ENCODE measurements at places on chromosomes 12 and 14. TPM values are rescaled to one million over a fixed set of nuclear protein-coding genes. Genes with fewer than 3 reads are reported as not detected.

- no peak for DNase-seq
Measured at GRCh38 chr12:85741046-85741445, 95.2 kb downstream of the RASSF9 start.

DNA sequence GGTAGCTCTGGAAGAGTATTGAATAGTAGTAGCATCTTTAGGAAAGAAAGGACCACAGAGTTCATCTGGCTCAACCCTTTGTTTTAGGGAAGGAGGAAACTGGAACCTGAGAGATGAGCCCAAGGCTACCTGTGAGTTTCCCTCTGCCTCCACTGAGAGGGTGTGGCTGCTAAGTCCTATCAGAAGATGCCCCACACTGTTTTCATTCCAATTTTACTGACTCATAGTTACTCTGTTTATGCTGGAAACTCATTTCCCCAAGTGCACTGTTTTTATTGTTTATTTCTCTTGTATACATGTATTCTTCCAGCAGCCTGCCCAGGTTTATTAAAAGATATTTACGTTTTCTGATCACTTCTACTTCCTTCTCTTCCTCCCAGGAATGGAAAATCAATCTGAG is 127.4 kb upstream of the ARHGAP5 start:
- no peak for DNase-seq

- DNase-seq, result no peak
Measured at GRCh38 chr12:8695116-8695515, 2.7 kb upstream of the RIMKLB start.

- no peak for DNase-seq
Measured at GRCh38 chr14:101855958-101856357, 94.4 kb downstream of the PPP2R5C start.

DNA sequence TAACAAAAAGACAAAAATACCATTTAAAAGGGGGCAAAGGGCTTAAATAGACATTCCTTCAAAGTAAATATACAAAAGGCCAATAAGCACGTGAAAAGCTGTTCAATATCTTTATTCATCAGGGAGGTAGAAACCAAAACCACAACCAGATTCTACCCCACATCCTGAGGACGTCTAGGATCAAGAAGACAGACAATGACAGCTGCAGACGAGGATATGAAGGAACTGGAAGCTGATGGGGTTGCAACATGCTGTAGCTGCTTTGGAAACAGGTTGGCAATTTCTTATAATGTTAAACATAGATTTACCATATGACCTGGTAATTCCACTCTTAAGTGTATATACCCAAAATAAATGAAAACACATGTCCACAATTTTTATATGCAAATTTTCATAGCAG is 85.1 kb upstream of the C14orf180 start:
- no peak for DNase-seq

- no peak for DNase-seq
Measured at GRCh38 chr12:24776861-24777260, 172.0 kb downstream of the BCAT1 start.

DNA sequence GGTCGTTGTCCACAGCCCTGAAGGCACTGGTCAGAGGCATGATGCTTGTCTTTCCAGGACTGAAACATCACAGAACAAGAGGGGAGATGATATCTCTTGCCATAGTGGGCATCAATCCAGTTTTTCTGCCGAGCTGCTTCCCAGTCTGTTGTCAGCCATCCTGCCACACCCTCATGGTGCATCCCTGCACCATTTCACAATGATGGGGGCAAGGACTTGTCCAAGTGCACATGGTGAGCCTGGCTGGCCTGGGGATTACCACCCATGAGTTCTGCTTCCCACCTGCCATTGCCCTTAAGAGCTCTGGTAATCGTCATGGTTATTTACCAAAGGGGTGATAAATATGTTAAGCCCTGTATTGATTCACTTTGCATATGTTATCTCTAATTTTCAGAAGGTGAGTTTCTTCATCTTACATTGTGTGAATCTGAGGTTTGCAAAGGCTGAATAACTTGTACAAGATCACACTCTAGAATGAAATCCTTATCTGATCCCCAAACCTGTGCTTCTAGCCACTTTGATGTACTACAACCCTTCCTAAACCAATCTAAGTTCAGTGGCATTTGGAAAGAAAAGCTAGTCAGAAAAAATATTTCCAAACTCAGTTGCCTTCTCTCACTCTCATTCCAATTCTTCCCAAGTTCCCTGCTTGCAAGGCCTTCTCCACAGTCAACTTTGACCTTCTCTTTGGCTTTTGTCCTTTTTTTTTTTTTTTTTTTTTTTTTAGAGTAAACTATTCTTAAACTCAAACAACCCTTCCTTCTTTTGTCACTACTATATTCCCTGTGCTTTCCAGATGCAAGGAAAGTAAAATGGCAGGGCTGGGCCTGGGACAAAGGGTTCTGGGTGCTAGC is 2.3 kb downstream of the AVIL start:
- no peak for DNase-seq

- no peak for DNase-seq
Measured at GRCh38 chr12:108641446-108642268, 8.0 kb upstream of the SELPLG start.

DNA sequence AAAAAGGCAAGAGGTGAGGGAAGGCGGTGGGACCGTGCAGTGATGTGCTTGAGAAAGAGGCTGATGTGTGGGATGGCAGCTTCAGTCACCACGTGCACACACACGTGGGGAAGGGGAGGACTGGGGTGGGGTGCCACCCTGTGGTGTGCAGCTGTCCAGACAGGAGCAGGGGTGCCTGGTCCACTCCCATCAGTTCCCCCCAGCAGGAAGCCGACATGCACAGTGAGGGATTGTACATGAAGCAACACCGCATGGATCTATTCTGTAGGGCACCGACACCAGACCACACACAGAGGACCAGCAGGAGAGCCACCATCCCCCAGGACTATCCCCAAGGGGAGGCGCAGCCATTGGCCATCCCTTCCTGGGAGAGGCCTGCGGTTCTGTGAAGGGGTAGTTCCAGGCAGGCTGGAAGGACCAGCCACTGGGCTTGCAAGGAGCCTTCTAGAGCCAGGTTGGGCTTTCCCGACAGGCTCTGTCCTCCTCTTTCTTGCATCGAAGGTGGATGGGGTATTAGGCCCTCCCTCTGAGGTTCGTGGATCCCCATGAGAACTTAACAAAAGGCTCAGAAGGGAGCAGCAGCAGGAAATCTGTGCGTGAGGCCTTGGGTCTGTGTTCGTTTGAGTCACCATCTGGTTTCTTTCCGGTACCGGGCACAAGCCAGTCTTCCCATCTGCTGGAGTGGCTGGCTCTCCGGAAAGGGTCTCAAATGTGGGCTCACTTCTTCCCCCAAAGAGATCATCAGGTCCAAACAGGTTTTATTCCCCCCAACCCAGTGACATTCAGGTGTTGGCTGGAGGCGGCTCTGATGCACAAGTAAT is 59.8 kb downstream of the PLEKHG3 start:
- DNase-seq, result peak; percentile 15

DNA sequence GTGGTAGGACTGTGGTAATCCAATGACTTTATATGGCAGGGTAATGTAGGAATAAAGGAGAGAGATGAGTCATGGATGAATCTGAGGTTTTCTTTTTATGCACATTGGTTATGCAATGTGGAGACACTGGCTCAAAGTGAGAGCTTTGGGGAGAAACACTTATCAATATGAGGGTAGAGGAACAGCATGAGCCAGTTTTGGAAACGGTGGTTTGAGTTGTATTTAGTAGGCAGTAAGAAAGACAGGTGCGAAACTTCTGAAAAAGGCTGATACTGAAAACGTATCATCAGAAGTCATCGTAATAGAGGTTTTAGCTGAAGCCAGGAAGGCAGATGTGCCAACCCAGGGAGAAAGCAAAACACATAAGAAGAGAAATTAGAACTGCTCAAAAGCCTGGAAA is 854.8 kb upstream of the SEL1L start:
- no peak for DNase-seq

- DNase-seq, result no peak
Measured at GRCh38 chr14:90132821-90133570, 71.2 kb downstream of the KCNK13 start.

DNA sequence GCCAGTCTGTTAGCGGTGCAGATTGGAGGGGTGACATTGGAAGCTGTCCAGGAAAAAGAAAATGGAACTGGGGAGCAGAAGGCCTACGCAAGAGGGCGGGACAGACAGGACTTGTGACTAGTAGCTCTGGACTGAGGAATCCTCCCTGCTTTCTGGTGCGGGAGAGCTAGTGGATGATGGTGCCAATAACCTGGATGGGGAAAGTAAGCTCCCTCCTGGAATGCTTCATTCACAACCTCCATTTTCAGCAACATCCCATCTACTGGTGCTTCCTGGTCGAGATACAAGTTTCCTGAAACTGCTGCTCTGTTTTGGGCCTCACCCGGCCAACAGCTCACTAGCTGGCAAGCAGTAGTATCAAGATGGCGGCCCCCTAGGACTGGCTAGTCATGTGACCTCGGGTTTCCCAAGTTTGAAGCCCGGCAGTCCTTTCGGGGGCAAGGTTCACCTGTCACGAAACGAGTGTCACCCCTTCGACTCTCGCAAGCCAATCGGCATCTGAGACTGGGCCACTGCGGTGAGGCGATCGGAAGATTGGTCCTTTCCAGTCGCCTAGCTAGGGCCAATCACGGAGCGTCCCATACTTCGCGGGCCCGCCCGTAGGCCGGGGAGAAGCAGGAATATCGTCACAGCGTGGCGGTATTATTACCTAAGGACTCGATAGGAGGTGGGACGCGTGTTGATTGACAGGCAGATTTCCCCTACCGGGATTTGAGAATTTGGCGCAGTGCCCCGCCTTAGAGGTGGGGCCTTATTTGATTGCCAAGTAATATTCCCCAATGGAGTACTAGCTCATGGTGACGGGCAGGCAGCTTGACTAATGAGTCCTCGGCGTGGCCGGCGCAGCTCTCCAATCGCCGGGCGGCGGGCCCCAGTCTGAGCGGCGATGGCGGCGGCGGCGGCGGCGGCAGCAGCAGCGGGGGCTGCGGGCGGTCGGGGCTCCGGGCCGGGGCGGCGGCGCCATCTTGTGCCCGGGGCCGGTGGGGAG is at the start of gene PABPN1:
PABPN1 (plus strand) TSS at position 874 of the 988 bp plus-strand sequence; CDS start at position 887, 13 bp downstream.
- peak; percentile 99 for DNase-seq

GRCh38 chr12:28145216-28145615 is 45.0 kb upstream of the CCDC91 start:
- no peak for DNase-seq

GRCh38 chr12:116202940-116203339 is 74.6 kb downstream of the MED13L start:
- DNase-seq, result no peak

DNA sequence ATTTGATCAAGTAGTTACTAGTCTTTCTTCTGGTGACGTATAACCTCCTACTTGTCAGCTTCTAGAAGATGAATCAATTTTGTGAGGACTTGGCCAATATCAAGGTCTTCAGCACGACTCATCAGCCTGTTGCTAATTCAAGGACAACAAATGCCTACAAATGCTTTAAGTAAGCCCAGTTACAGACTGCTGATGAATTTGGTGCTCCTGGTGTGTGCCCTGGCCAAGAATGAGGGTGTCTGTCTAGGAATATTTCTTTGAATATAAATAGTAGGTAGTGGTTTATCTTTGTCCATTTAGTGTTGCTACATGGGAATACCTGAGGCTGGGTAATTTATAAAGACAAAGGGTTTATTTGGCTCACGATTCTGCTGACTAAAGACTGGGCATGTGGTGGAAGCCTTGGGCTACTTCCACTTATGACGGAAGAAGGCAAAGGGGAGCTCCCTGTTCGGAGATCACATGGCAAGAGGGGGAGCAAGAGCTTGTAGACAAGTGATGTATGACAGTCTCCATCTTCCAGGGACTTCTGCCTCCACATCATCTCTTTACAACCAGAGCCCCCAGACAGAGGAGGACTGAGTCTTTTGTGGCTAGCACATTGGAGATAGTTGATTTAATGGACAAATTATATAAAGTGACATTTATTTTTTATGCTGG is 180.2 kb downstream of the CRADD start:
- no peak for DNase-seq

DNA sequence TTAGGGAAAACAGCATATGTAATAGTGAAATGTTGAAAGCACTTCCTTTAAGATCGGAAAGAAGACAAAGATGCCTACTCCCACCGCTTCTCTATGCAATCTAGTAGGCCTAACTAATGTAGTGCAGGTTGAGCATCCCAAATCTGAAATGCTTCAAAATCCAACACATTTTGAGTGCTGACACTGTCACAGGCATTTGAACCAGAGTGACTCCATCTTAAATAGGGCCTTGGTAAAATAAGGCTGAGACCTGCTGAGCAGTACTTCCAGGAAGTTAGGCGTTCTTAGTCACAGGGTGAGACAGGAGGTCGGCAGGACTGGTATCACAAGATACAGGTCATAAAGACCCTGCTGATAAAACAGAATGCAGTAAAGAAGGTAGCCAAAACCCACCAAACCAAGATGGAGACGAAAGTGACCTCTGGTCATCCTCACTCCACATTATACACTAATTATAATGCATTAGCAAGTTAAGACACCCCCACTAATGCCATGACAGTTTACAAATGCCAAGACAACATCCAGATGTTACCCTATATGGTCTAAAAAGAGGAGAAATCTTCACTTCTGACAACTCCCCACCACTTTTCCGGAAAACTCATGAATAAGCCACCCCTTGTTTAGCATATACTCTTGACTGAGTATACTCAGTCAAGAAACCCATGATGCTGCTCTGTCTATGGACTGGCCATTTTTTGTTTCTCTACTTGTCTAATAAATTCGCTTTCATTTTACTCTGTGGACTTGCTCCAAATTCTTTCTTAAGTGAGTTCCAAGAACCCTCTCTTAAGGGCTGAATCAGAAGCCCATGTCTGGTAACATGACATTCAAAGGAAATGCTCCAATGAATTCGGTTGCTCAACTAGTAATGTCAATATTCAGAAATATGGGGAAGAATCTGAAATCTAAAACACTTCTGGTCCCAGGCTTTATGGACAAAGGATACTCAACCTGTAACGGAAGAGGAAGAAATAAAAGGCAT is 47.1 kb upstream of the MTERF2 start:
- DNase-seq, result no peak

- no peak for DNase-seq
Measured at GRCh38 chr14:89125216-89125615, 291.8 kb downstream of the FOXN3 start.

DNA sequence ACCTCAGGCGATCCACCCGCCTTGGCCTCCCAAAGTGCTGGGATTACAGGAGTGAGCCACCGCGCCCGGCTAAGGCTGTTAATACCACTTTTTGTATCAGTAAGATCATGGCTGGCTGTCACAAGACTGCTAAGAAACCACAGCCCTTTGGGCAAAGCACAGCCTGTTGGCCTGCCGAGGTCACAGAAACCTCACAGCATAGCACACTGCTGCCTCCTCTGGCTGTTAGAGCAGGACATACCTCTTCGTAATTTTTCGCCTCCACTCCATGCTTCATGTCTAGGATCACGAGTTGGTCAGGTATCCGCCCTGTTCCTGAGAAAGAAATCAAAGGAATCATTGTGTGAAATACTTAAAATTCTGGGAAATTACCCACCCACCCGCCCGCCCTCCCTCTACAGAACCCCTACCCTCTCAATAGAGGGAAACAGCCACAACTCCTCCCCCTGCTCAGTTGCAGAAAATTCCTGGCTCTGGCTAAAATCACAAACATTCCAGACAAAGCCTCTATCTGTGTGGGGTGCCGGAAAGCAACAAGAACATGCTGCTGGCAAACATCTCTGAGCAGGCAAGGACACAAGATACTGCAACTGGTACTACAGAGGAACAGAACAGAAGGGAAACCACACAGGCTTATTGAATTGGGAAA is 20.7 kb upstream of the NEK9 start:
- peak; percentile 78 for DNase-seq

The OVCH1 gene
- total RNA-seq, result 0.21 TPM

The PTPRQ gene
- 12.8 TPM for total RNA-seq

The TSPAN19 gene
- total RNA-seq, result not detected

The ATXN7L3B gene
- total RNA-seq, result 22.0 TPM

The PHETA1 gene
- 20.8 TPM for total RNA-seq

The TSPAN9 gene
- 29.3 TPM for total RNA-seq

The LPAR5 gene
- 1.8 TPM for total RNA-seq

The CLEC1B gene
- total RNA-seq, result not detected

The ANKRD33 gene
- 0.66 TPM for total RNA-seq
